Gastroesophageal sphincter (tissue), 4 donors: ENCODE measurements at places on chromosomes 7 and 10.

- ATAC-seq: peak; percentile 10
These were observed 167.8 kb upstream of the ITGB1 start for GRCh38 chr10:33125522-33126517.

DNA sequence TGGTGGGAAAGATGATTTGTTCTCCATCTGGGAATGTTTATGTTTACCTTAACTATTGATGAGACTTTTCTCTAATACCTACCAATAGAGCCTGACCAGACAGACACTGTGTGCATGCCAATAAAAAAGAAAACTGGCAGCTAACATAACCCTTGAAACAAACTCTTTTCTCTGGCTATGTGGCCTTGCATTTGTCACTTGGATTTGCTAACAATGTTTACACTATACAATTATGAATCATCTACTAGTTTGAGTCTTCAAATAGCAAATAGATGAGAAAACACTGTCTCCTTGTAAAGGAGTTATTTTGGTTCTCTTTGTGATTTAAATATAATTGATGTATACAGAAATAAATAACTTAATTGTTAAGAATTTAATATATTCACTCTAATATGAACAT is 273.1 kb downstream of the SEMA3D start:
- no peak for ATAC-seq

DNA sequence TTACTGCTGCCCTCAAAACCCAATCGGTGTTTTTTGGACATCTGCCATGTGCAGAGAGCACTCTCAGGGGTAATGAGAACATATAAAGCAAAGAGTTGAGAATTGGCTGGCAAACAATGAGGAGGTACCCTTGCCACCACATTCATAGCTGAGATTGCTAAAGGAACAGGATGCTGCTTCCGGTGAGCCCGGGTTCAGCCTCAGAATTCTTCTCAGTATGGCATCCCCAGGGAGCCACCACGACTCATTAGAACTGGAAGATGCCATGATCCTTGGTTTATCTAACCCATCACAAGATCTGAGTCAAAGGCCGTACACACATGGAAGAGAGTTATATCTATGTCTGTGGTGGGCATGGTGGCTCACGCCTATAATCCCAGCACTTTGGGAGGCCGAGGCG is 174.4 kb downstream of the ARID5B start:
- ATAC-seq: no peak

- ATAC-seq: no peak
These were observed 1091.4 kb downstream of the CNTNAP2 start for GRCh38 chr7:147207988-147208387.

DNA sequence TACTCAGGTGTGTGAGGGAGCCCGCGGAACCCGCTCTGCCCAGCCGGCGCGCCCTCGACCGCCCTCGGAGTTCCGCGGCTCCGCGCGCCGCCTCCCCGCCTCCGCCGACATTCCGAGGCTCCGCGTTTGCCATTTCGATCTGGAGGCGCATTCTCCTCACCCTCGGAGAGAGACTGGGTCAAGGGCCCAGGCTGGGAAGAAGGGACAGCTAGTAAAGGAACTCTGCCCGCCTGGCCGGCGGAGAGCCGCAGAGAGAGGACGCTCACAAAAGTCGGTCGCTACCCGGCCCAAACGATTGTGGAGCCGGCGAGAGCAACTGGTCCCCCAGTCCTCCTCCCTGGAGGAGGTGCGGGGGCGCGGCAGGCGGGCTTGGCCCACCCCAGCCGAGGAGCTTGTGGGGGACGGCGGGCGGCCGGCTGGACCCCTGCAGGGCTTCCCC is 74.5 kb upstream of the LEP start:
- no peak for ATAC-seq

GRCh38 chr7:75738604-75738974 is at the start of gene HIP1:
Gene HIP1 (minus strand): TSS chr7:75738941. CDS start chr7:75738920, 21 bp downstream.
- ATAC-seq: no peak
